ENCODE measurements at places on chromosomes 5 and 9. TPM values are rescaled to one million over a fixed set of nuclear protein-coding genes. Genes with fewer than 3 reads are reported as not detected.
A peak's percentile ranks its signal among the peaks of the same experiment; 100 is the strongest.

GRCh38 chr5:179250561-179251225 is 94.6 kb downstream of the ADAMTS2 start:
- no peak for DNase-seq

DNA sequence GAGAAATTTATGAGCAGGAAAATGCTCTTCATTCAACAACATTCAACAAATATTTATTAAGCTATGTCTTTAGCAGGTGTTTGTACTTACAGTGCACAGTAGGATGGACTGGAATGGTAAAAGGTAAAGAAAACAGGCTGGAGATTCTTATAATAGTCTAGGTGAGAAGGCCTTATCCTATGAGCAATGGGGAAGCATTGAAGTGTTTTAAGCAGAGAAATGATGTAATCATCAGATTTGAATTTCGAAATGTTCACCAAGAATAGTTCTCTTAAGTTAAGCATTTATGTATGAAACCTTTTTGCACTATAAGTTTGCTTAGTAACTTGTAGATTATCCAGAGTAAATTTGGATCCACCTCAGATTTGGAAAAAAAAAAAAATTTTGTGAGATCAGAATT is 209.3 kb downstream of the NR3C1 start:
- no peak for DNase-seq

- DNase-seq: no peak
Observed at GRCh38 chr5:56155992-56156584, 77.0 kb downstream of the ANKRD55 start.

DNA sequence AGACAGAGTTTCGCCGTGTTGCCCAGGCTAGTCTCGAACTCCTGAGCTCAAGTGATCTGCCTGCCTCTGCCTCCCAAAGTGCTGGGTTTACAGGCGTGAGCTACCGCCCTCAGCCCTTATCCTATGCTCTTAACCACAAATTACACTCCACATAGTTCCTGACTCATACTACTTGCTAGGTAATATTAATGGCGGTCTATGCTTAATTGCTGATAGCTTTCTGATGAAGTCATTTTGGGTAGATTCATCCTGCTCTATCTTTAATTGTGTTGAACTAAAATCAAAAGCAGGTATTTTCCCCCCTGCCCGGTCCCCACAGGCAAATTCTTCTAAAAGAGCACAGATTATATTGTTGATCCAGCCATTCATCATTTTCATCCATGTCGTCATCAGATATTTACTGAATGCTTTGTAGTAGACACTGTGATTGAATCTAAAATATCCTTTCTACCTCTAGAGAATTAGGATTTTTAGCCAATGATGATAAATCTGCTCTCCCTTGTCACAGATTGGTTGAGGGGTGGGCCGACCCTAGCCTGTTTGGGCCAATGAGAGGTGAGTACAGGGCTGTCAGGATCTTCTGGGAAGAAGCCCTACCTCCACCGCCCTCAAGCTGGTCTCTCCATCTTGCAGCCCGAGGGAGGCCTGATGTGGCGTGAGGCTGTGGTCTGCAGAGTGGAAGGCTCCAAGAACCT is 144.8 kb downstream of the NR3C1 start:
- no peak for DNase-seq

- DNase-seq: no peak
Observed at GRCh38 chr5:54285686-54286085, 24.7 kb downstream of the ARL15 start.

DNA sequence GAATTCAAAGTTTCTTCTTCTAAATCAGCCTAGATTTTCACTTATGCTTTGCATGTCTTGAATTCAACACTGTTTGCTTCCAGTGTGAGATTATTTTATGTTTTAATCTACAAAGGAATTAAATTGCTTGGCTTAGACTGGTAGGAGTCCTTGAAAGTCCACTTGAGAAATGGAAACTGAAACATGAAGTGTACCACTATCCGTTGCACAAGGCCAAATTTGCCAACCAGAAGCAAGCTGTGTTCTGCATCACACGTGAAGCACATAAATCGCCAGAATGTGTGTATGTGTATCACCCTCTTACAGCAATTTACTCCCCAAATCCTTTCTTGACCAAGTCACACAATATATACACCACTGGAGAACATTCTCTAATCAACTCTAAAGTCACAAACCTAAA is 10.3 kb downstream of the SEMA6A start:
- DNase-seq: peak; percentile 12

DNA sequence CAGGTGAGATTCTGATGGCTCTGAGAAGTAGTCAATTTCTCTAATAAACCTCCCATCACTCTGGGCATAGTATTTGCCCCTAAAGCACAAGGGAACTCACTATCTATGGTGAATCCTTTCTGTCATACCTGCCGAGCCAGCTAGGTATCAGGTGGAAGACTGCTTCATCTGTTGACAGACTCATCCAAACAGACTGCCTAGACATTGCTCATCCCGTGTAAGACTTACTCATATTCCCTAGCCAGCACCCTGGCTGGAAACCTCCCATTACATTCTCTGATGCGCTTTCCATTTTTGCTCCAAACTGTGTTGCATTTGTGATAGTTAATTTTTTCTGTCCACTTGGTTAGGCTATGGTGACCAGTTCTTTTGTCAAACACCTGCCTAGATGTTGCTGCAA is 595.9 kb downstream of the DNAH5 start:
- no peak for DNase-seq

GRCh38 chr9:98839724-98840123 is 32.3 kb downstream of the GALNT12 start:
- DNase-seq: no peak

- DNase-seq: no peak
Observed at GRCh38 chr9:130868230-130868629, 28.4 kb downstream of the QRFP start.

GRCh38 chr5:65034813-65035209 is 266.1 kb downstream of the CWC27 start:
- DNase-seq: no peak

DNA sequence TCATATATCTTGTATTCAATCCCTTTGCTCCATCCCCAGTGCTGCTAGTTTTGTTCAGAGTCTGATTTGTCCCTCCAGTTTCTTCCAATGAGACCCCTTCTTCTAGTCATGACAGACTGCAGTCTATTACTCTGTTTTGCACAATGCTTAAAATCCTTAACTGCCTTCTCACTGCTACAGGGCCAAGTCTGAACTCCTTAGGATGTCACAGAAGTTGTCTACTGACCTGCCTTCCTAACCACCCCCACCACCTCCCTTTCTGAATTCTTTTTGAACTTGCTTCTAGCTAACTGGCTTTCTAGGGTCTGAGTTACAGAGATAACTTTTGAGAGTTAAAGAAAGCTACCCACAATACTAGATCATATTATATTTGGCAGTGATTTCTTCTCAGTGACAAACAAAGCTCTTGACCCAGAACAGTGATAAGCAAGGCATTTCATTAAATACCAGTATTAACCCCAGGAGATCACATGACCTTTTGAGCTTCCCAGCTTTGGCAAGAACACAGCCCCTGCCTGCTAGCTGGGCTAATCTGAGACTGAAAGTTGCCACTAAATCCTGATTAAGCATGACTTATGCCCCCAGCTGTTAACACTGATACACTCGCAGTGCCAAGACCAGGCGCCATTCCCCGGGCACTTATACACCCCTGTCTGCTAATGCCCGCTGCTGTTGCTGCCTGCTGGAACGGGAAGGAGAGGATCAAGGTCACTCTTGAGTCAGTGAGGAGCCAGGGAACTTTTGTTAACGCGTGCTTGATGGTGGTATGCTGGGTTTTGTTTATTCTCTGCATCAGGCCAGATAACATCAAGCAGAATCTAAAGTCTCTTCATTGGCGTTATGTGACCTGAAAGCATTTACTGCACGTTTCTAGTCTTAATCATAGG is 36.4 kb upstream of the ADAMTSL1 start:
- DNase-seq: peak; percentile 26

GRCh38 chr9:32703635-32704034 is 68.2 kb upstream of the TAF1L start:
- DNase-seq: no peak

- DNase-seq: no peak
Observed at GRCh38 chr5:31470608-31471007, 61.3 kb downstream of the DROSHA start.

GRCh38 chr5:66518753-66519152 is 77.4 kb upstream of the MAST4 start:
- no peak for DNase-seq

FRMPD1 gene
- total RNA-seq: 0.66 TPM

MBLAC2 gene
- 13.8 TPM for total RNA-seq
